ENCODE measurements at places on chromosomes 7 and 10.

DNA sequence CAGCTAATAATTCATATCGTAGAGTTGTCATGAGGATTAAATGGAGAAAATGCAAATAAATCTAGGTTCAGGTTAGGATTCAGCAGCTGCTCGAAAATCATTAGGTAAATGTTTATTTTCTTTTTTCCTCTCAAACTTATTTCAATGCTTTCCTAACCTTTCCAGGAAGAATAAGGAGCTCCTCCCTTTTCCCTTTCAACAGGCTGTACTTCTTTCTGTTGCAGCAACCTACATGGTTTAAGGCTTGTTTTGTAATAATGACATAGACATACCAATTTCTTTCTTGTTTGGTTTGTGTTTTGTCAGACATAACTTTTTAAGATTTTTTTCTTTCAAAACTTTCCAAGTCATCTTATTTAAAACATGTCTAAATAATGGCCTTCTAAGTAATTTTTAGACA is 18.2 kb downstream of the GPR141 start:
- DNase-seq, result no peak

DNA sequence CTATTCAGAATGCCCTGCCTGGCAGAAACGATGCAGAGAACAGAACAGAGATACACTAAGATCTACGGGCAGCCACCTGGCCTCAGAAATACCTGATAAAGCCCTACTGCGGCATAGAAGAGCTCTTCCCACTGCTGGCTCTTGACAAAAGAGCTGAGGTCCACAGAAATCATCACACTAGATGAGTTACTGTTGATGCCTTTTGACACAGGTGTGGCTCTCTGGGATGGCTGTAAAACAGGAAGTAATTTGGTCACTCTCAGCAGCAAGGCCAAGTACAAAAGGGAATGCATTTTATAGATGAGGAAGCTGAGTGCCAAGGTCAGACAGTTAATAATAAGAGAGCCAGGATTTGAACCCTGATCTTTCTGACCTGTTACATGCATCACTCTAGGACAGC is 35.0 kb upstream of the ACSL5 start:
- DNase-seq, result no peak

GRCh38 chr10:17143055-17143690 is 13.6 kb upstream of the CUBN start:
- no peak for DNase-seq

GRCh38 chr7:19463581-19463980 is 245.3 kb downstream of the POLR1F start:
- DNase-seq, result no peak
